Sigmoid colon (tissue), 7 donors: ENCODE measurements at places on chromosomes 12 and 14. TPM values are rescaled to one million over a fixed set of nuclear protein-coding genes. Genes with fewer than 3 reads are reported as not detected.

DNA sequence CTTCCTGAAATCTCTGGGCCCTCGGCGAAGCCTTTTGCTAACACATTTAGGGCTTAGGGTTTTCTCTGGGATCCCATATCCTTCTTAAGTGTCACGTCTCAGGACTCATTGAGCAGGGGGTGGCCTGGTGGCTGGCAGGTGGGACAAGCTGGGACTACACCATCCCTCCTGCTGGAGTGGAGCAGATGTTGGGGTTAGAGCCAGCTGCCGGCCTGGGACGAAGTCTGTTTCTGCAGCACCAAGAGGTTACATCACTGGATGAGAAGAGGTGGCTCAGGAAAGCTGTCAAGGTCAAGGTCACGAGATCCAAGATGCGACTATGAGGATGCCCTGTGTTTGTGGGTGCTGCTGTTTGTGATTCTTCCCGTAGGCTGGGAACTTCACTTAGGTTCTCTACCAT lies 16.3 kb downstream of the SMCO2 start:
- H3K27me3 ChIP-seq, result no peaks in the 10 kb centered on the region
- no peaks in the 10 kb centered on the region for H3K36me3 ChIP-seq
- DNase-seq, result peak; percentile 71

Gene FGF6
- total RNA-seq, result not detected

Gene BBS10
- 15.0 TPM for total RNA-seq

DNA sequence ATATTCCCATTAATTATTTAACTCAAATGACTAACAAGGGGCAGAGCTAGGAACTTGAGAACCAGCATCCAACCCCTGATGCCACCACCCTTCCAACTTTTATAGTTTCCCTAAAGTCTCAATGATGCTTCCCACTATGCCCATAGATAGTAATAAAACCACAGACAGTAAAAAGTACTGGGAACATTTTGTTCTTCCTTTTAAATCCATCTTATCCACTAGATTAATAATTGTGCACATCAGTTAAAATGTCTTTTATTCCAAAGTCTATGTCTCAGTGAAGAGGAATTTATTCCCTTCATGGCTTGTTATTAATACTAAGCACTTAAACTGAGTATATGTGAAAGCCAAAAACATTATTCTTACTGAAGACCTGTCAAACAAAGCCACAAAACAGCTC lies 45.8 kb downstream of the SINHCAF start:
- no peak for DNase-seq
- peaks cover 20% of the 10 kb centered on the region for H3K4me1 ChIP-seq
- peak overlapping the region; percentile 55 for H3K27ac ChIP-seq

- no peak overlapping the region for H3K4me3 ChIP-seq
- no peak for DNase-seq
- no peaks in the 10 kb centered on the region for H3K36me3 ChIP-seq
- no peak overlapping the region for H3K27ac ChIP-seq
- H3K4me1 ChIP-seq, result no peaks in the 10 kb centered on the region
- peaks cover 3% of the 10 kb centered on the region for H3K27me3 ChIP-seq
Measured at GRCh38 chr12:30837595-30837994, 82.8 kb upstream of the CAPRIN2 start.

GRCh38 chr12:130549361-130549760 lies 166.7 kb downstream of the RIMBP2 start:
- H3K4me3 ChIP-seq, result no peak overlapping the region
- no peaks in the 10 kb centered on the region for H3K36me3 ChIP-seq
- H3K4me1 ChIP-seq, result no peaks in the 10 kb centered on the region

Gene MLEC
- total RNA-seq, result 40.3 TPM

GRCh38 chr14:73438993-73439392 lies 19.4 kb downstream of the NUMB start:
- peaks cover 16% of the 10 kb centered on the region for H3K4me1 ChIP-seq
- H3K4me3 ChIP-seq, result no peak overlapping the region
- no peaks in the 10 kb centered on the region for H3K36me3 ChIP-seq
- no peak overlapping the region for H3K27ac ChIP-seq

DNA sequence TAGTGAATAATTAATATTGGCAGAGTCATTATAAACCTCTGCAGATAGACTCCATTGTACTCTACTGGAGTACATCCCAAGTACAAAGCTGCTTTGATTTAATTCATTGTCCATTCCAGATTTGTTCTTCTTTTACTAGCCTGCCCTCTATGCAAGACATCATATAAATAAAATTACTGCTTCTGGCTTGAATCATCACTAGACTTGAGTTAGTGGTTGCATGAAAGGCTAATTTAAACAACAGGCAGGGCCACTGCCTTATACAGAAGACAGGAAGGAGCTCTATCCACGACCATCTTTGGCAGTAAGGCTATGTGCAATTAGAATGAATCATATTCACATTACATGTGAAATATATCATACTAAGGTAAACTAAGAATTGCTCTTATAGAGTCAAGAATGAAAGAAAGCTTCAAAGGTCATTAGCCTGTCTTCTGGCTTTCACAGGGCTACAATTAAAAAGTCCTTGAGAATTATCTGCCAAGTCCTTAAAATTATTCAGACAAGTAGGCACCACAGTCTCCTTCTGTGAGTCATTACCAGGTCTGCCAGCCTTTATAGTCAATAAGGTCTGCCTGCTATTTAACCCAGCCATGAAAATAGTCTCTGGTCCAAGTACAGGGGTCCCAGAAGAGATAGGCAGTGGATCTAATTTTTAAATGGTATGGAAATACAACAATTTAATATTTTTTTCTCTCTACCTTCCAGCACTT lies 631.8 kb downstream of the TMTC2 start:
- DNase-seq, result no peak
- peaks cover 24% of the 10 kb centered on the region for H3K4me1 ChIP-seq
- no peak overlapping the region for H3K27ac ChIP-seq
- H3K4me3 ChIP-seq, result no peak overlapping the region
- H3K36me3 ChIP-seq, result no peaks in the 10 kb centered on the region

GRCh38 chr12:41277100-41277945 lies 89.2 kb downstream of the PDZRN4 start:
- no peaks in the 10 kb centered on the region for H3K27me3 ChIP-seq
- H3K36me3 ChIP-seq, result peaks cover 11% of the 10 kb centered on the region
- no peak for DNase-seq
- H3K4me3 ChIP-seq, result no peak overlapping the region
- no peak overlapping the region for H3K27ac ChIP-seq

Gene TMEM120B
- total RNA-seq, result 8.9 TPM

GRCh38 chr14:48398675-48399282 lies 723.4 kb upstream of the MDGA2 start:
- H3K27me3 ChIP-seq, result no peaks in the 10 kb centered on the region
- H3K4me3 ChIP-seq, result no peak overlapping the region
- DNase-seq, result no peak
- no peak overlapping the region for H3K27ac ChIP-seq
- no peaks in the 10 kb centered on the region for H3K36me3 ChIP-seq

Gene FITM1
- total RNA-seq, result not detected

Gene TAS2R20
- 5.7 TPM for total RNA-seq

- DNase-seq, result no peak
- no peak overlapping the region for H3K4me3 ChIP-seq
- H3K27me3 ChIP-seq, result no peaks in the 10 kb centered on the region
- H3K36me3 ChIP-seq, result peaks cover 9% of the 10 kb centered on the region
- peak overlapping the region; percentile 85 for H3K27ac ChIP-seq
Measured at GRCh38 chr12:108832730-108833354, 24.5 kb downstream of the SSH1 start.

Gene EML1
- 91.5 TPM for total RNA-seq

Gene USP44
- 1.8 TPM for total RNA-seq

Gene RHEBL1
- total RNA-seq, result not detected

DNA sequence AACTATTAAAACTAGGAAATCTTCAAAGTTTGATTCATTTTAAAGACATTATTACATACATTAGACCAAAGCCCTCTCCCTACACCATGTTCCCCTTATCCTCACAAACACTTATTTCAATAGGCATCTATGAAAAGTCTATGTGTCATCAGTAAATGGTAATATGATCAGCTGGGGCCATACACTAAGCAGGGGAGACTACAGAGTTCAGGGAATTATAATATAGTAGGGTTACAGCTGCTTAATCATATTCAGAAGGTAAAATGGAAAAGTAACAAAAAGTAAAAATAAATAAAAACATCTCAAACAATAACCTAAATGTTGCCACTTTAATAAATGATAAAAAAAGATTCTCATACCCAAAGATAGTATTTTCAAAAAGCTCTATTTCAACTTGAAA lies 29.1 kb downstream of the PAWR start:
- H3K27me3 ChIP-seq, result no peaks in the 10 kb centered on the region
- no peaks in the 10 kb centered on the region for H3K36me3 ChIP-seq
- no peak overlapping the region for H3K27ac ChIP-seq
- H3K4me3 ChIP-seq, result no peak overlapping the region
- no peaks in the 10 kb centered on the region for H3K4me1 ChIP-seq

DNA sequence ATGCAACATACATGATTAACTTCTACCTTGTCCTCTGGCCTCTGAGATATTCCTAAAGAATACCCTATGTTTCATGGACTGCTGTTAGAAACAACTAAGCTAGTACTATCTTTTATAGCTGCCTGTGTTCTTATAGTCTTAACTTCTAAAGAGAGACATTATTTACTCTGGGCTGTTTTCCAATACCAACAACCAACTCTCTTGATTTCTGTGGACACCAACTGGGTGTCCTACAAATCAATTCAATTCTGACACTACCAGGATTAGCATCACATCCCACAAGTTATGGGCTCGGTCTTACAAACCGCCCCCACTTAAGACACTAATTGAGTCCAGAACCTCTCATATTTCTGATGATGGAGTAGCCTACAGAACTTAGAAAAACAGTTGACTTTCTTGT lies 8.3 kb downstream of the XPOT start:
- H3K4me1 ChIP-seq, result no peaks in the 10 kb centered on the region
- no peak overlapping the region for H3K27ac ChIP-seq
- H3K27me3 ChIP-seq, result no peaks in the 10 kb centered on the region
- H3K36me3 ChIP-seq, result peaks cover 16% of the 10 kb centered on the region
- H3K4me3 ChIP-seq, result no peak overlapping the region
- no peak for DNase-seq

Gene SMCO2
- not detected for total RNA-seq

GRCh38 chr14:90523961-90524875 lies 127.4 kb downstream of the CALM1 start:
- H3K4me1 ChIP-seq, result peaks cover 50% of the 10 kb centered on the region
- peak overlapping the region; percentile 84 for H3K27ac ChIP-seq
- DNase-seq, result no peak
- H3K27me3 ChIP-seq, result no peaks in the 10 kb centered on the region

DNA sequence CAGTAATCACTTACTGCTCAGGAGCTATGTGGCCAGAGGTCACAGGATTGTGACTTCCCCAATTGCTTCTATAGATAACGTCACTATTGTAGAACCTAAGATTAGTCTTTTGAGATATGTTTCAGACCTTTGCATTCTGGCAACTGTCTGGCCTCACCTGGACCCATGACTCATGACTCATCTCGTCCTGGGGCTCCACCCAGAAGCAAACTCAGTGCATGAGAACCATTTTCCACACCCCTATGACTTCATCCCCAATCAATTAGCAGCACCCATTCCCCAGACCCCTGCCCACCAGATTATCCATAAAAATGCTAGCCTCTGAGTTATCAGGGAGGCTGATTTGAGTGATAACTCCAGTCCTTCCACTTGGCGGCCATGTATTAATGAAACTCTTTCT lies 186.9 kb downstream of the EMP1 start:
- no peaks in the 10 kb centered on the region for H3K4me1 ChIP-seq
- H3K4me3 ChIP-seq, result no peak overlapping the region
- no peaks in the 10 kb centered on the region for H3K36me3 ChIP-seq
- H3K27me3 ChIP-seq, result no peaks in the 10 kb centered on the region
- DNase-seq, result no peak

Gene SLCO1B3
- not detected for total RNA-seq

Gene MANSC4
- total RNA-seq, result not detected

- H3K4me3 ChIP-seq, result no peak overlapping the region
- no peak for DNase-seq
- H3K27me3 ChIP-seq, result no peaks in the 10 kb centered on the region
- H3K4me1 ChIP-seq, result no peaks in the 10 kb centered on the region
Measured at GRCh38 chr12:74394647-74395046, 143.0 kb upstream of the ATXN7L3B start.

GRCh38 chr12:88544991-88545980 lies 35.0 kb downstream of the KITLG start:
- H3K27ac ChIP-seq, result no peak overlapping the region
- no peaks in the 10 kb centered on the region for H3K27me3 ChIP-seq
- H3K4me1 ChIP-seq, result peaks cover 24% of the 10 kb centered on the region
- H3K36me3 ChIP-seq, result no peaks in the 10 kb centered on the region
- no peak overlapping the region for H3K4me3 ChIP-seq

Gene PPFIA2
- 3.0 TPM for total RNA-seq
